ENCODE measurements at places on chromosomes 2 and 18.

DNA sequence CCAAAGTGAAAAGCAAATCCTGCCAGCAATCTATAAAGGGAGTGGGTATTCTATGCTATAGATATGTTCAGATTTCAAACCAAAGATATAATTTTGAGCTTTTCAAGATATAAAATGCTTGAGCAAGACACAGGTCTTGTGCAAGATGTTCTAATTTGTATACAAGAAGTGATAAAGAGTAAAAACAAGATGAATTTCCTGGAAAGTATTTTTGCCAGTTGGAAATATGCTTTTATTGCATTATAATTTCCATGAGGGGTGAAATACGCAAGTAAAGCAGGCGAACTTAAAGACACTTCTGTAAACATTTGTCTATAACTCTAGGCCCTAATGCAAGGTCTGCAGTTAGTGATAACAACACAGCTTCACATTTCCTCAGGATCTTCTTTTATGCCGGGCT lies 640.5 kb downstream of the TMEM182 start:
- no peak for DNase-seq

- no peak for DNase-seq
Observed at GRCh38 chr2:240571314-240571973, 3.2 kb downstream of the RNPEPL1 start.

DNA sequence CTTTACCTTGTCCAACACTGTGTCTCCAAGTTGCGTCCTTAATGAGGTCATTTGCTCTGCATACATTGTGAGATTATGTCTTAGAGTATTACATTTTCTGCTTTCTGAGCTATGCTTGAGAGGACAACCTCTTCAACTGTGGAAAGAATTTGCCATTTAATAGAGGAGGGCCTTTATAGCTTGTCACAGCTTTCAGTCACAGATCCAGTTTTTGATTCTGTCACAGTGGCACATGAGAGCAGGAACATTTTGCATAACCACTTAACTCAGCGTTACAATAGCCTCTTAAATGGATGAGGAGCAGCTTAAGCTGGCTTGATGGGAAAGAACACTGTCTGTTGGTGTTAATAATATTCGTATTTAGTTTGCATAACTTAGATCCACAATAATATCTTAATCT lies 63.0 kb downstream of the RHBDD1 start:
- no peak for DNase-seq

- DNase-seq = peak; percentile 46
Observed at GRCh38 chr2:99442837-99443236, 47.0 kb downstream of the REV1 start.

GRCh38 chr18:9868857-9869714 lies 16.7 kb upstream of the TXNDC2 start:
- peak; percentile 79 for DNase-seq

DNA sequence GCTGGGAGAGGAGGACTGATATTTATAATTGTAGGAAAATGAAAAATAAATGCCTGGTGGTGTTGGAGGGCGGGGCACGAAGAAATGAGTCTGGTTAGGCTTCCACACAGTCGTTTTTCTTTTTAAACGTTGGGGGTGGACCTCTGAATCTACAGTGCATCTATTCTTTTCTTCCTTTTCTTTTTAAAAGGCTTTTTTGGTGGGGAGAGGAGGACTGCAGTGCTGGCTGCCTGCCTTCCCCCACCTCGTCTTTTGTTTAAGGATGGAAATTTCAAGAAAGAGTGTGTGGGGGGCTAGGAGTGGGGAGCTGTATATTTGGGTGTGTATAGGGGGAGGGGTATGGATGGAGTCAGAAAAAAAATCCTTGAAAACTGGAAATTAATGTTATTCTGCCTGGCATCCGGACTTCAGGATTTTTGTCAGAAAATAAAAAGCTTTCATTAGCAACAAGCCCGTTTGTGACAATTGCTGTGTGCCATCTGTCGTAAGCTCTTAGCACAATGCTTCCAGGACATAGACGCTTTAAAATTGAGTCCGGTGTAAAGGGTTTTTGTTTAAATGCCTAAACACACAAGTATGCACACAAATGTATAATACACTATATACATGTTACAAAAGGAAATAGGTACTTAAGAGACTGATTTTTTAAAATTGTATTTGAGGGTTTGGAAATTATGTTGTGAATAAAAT lies 1.1 kb downstream of the MAP2 start:
- DNase-seq = no peak

DNA sequence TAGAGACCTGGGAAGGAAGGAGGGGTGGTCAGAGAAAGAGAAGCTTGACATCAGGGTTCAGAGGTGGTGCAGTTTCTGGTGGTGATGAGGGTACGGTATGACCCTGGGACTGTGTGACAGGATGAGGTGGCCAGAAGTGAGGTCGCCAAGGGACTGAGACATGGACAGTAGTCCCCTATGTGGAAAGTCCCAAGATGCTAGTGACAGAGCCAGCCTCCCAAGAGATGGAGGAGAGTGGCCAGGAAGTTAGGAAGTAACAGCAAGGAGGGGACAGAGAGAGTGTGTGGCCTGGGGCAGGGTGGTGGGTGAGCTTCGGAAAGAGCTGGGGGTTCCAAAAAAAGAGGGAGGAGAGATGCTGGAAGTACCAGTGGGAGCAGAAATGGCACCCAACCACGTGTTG lies 66.0 kb downstream of the SMAD7 start:
- no peak for DNase-seq

- DNase-seq = no peak
Observed at GRCh38 chr18:56488739-56489138, 149.7 kb downstream of the TXNL1 start.

DNA sequence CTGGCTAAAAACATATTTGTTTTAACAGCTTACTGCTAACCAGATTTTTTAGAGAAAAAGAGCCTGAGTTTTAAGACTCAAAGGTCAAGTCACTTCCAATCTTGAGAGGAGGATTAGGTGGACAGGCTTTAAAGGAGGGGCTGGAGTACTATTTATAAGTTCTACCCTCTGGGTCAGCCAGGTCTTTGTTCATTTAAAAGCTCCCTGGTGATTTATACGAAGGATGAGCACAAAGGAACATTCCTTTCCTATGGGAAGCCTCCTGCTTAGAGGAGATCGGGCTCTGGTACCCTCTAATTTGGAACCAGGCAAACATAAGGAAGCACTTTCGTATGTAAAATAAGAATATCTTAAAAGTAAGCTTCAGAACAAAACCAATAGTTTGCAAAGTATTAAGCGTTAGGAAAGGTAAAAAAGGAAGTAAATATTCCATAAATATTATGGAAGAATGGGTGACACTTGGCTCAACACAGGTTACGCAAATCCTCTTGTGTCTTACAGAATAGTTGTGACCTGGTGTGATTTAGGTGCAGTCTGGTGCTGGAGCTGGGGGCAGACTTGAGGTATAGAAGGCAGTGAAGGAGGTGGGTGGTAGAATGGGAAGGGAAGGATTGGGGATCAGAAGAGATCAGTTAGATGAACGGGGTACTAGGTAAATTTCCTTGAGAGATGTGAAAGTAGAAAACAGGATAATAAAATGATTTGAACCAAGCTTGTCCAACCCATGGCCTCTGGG lies 35.6 kb downstream of the PDE6D start:
- DNase-seq = peak; percentile 20

GRCh38 chr2:237859082-237859433 lies 365 bp upstream of the RAMP1 start:
- DNase-seq = peak; percentile 5

DNA sequence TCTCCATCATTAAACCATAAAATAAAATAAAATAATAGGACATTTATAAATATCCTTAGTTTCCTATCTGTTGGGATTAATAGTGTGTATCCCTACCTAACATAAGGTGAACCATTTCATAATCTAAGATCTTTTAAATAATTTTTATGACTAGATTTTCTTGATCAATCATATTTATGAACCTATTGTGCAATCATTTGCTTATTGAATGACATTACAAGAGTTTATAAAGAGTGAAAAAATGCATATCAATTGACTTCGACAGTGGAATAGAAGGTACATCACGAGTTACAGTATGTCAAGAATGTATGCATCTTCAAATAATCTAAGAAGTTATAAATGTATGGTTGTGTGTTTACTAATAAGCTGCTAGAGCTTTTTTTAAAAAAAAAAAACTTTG lies 1554.8 kb upstream of the TMEFF2 start:
- no peak for DNase-seq

DNA sequence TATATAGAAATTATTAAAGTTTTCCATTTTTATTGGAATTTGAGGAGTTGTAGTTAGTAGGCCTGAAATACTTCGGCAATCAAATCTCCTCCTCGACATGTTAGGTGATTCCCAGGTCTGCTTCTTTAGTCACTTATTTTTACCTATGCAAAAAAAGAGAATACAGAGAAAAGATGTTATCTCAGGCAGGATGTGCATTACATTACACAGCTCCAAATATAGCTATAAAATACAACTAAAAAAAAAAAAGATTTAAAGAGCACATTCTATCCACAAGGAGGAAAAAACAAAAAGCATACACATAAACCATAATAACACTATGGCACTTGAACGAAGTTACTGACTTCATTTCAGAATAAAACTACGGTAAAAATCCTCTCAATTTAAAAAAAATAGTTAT lies 8.1 kb downstream of the STK17B start:
- DNase-seq = no peak

GRCh38 chr18:39506581-39507330 lies 1941.2 kb upstream of the CELF4 start:
- no peak for DNase-seq

All from mesendoderm (in vitro differentiated cells).